ENCODE measurements at places on chromosomes 16 and 17.

- no peak for DNase-seq
Measured at GRCh38 chr17:30170415-30170987, 53.9 kb downstream of the NSRP1 start.

DNA sequence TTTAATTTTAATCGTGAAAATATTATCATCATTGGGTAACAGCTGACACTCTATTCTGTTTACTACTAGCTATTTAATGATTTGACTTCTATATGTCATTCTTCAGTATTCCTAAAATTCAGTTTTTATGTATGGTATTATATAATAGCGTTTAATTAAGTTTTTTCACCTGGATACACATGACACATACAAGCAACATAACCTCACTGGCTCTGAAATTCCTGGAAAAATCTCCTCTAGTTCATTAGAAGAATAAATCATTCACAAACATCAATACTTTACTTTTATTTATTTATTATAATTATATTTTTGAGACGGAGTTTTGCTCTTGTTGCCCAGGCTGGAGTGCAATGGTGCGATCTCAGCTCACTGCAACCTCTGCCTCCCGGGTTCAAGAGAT, 44.0 kb downstream of the AKAP10 start:
- no peak for DNase-seq

GRCh38 chr16:20676268-20676825, 21.1 kb downstream of the ACSM1 start:
- peak; percentile 11 for DNase-seq

DNA sequence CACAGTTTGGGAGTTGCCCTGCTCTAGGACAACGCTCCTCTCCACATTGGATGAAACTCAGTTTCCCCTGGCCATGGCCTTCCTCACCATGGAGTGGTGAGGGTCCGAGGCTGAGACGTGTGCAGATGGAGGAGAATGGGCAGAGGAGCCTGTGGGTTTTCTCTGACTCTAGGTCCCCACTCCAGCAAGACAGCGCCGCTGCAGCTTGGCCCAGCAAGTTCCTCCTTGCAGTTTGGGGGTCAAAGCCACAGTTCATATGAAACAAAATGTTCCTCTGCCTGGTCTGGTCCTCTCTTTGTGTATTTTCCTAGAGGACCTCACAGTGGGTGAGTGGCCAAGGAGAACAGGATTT, 2.3 kb downstream of the C16orf54 start:
- no peak for DNase-seq

GRCh38 chr16:76235426-76235825, 41.8 kb upstream of the CNTNAP4 start:
- no peak for DNase-seq

GRCh38 chr16:78749745-78750268, 650.4 kb downstream of the WWOX start:
- DNase-seq, result no peak

DNA sequence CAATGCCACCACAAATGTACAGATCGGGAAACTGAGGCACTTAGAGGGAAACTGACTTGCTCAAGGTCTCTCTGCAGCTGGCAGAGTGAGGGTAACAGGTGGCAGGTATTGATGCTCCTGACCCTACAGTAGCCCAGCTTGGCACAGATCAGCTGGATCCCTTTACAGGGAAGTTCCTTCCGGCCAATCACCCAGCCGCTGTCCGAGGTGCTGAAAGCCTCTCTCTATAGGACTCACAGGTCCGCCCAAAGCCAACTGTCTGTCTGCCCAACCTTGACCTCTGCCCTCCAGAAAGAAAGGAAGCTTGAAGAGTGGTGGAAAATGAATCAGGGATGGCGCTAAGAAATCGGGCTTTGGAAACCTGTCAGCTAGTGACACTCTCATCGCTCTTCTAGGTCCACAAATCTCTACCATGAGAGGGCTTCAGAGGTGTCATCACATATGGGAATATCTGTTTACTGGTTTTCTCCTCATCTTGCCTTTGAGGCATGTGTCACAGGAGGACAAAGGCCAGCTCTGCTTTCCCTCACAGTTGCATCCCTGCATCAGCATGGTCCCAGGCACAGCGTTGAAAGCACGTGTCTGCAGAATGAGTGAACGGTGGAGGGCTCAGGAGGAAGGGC, 246.2 kb downstream of the KATNIP start:
- peak; percentile 27 for DNase-seq

GRCh38 chr17:58081646-58082340, 1.4 kb upstream of the DYNLL2 start:
- no peak for DNase-seq

DNA sequence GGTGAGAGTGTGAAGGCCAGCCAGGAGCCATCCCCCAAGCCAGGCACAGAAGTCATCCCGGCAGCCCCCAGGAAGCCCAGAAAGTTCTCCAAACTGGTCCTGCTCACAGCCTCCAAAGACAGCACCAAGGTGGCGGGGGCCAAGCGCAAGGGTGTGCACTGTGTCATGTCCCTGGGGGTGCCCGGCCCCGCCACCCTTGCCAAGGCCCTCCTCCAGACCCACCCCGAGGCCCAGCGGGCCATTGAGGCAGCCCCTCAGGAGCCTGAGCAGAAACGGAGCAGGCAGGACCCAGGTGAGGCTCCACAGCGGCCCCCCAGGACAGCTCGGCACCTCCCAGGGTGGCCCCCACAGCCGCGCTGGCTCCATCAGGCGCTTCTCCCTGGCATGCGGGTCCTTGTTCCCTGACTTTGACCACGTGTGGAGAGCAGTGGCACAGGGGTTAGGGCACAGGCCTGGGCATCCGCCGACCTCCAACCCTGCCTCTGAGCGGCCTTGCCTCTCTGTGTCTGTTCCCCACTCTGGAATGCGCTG, 13.5 kb downstream of the FLYWCH2 start:
- no peak for DNase-seq

GRCh38 chr16:4693956-4694641, 737 bp downstream of the NUDT16L1 start:
- peak; percentile 56 for DNase-seq
